Brain microvascular endothelial cell (primary cell): ENCODE measurements at places on chromosomes 13 and 19.

DNA sequence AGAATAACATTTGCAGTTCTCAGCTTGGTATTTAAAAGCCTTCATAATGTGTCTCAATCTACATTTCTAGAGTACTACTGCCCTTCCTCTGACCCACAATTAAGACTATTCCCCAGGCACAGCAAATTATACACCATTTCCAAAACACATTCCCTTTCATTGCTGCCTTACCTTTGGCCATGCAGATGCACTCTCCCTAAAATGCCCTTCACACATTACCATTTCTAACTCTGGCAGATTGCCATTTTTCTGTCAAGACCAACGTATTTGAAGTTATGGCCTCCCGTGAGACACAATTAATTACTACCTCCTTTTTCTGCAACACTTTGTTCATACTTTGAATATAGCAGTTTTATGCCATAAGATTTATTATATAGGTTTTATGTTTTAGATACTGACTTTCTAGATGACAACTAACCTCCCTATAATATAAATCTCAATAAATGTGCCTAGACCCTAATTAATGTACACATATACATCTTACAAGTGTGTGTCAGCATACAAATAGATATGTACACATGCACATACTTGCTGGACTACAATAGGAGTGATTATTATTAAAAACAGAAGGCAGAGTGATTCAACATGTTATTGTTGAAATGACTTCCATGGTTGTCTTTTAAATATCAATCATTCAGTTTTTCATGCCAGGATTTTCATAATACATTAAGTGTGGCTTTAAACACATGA is 2902.5 kb downstream of the PCDH9 start:
- no peak for DNase-seq

GRCh38 chr19:1302533-1303239 is 17.0 kb downstream of the EFNA2 start:
- DNase-seq = no peak

DNA sequence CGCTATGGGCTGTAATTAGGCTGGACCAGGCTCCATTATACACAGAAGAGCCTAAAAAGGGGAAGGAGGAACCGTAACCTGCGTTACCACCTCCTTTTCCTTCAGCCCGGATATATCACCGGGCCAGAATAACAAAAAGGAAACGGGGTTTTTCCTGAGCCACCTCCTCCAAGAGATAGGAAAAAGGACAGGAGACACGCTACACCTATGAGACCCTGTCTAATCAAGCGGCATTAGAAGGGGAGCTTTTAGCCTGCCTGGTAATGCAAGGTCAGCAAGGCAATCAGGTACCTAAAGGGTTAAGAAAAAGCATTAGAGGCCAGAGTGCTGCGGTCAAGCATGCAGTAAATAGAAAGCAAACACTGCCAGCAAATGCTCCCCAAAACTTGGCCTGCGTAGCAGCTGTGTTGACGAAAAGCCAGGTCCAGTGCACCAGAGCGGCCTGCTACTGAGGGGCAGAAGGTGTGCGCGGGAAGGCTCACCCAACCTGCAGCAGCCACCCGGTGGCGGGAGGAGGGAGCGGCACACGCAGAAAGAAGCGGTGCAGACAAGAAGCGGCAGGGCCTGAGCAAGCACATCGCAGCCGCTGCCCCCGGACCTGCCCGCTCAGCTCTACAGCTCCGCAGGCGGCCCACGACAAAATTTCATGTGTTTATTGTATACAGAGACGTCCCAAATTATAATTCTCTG is 1466.1 kb downstream of the UQCRFS1 start:
- DNase-seq = peak; percentile 9

DNA sequence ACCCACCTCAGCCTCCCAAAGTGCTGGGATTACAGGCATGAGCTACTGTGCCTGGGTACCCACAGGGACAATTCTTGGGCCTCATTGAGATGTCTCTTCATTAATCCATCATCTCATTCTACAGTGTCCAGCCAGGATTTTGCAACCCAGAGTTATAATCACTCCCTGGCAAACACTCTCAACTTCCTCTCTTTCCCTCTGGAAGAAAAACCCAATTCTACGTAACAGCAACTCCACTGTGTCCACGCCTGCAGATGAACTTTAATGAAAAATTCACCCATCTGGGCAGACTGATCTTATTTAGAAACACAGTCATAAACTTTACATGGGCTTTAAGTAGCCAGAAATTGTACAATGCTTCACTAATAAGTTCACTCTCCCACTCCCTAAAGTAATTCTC is 90.1 kb upstream of the ABCC4 start:
- DNase-seq = no peak

DNA sequence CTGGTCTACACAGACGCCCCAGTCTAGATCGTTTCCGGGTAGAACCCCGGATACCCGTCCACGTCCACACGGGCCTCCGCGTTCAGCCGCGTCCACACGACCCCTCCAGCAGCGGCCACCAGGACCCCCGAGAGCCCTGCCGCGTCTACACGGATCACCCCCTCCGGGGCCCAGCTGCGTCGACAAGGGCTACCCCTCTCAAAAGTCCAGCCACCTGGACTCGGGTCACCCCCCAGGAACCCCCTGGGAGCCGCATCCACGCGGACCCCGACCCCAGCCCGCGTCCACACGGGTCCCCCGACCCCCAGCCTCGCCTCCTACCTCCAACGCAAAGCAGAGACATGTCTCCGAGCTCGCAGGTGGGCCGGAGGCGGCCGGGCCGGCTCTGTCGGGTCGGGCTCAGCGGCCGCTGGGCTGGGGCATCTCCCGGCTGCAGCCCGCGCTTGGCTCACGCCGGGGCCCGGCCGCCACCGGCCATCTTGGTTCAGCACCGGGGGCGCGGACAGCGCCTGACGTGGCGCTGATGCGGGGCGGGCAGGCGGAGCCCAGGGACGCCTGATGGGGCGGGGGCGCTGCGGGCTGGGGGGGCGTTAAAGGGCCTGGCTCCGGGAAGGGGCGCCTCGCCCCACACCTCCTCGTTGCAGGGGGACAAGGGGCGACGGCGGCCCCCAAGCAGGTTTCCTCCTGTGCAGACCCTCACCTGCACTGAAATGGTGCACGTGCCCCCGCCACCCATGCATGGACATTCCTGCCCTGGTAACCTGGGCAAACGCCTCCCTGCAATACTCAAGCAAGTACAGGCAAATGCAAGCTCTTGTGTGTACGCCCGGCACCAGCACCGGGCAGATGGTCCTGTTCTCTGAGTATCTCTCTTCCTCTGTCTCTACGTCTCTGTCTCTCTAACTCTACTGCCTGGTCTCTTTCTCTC is at the start of gene UNC13A:
TSS of gene UNC13A (minus strand) at position 498 of the 928 bp plus-strand sequence. CDS start at position 343, 155 bp downstream.
- peak; percentile 33 for DNase-seq

DNA sequence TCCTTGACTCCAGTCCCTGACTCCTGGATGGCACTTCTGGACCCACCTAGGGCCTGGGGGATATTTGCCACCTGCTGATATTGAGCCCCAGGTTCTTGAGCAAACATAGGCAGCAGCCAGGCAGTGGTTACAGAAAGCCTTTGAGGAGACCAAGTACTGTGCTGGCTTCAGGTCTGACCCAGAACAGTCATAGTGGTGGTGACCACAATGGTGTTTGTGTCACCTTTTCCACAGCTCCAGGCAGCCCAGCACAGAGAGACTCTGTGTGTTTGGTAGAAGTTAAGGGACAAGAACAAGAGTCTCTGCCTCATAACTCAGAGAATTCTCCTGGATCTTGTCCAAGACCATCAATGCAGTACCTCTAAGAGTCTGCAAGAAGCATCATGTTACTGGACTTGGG is 14.6 kb upstream of the CLC start:
- no peak for DNase-seq

DNA sequence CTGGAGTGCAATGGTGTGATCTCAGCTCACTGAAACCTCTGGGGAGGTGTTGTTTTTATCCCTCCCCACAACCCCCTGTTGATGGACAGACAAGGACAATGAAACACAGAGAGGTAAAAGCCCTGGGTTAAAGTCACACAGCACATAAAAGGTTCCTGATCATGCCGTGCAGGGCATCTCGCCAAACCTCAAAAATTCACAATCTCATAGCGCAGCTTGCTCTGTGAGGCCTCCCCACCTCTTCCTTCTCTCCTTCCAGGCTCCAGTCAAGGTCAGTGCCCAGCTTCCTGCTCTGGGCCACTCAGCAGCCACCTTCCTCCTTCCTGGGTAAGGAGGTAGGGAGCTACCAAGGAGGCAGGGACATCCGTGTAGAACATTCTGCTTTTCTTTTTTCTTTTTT is 2.3 kb downstream of the FUT2 start:
- peak; percentile 53 for DNase-seq

- DNase-seq = no peak
Measured at GRCh38 chr19:32068793-32069192, 276.6 kb upstream of the ZNF507 start.

DNA sequence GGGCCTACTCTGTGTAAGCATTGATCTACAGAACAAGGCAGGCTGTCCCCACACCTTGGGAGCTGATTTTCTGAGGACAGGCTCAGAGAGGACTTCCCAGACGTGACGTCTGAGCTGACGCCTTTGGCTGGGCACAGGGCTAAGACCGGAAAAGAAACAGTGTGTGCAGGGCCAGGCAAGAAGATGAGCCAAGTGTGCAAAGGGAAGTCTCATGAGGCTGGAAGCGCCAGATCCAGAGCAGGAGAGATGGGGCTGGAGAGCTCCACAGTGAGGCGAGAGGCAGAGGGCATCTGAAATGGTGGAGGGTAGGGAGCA is 12.7 kb downstream of the IGLON5 start:
- no peak for DNase-seq

DNA sequence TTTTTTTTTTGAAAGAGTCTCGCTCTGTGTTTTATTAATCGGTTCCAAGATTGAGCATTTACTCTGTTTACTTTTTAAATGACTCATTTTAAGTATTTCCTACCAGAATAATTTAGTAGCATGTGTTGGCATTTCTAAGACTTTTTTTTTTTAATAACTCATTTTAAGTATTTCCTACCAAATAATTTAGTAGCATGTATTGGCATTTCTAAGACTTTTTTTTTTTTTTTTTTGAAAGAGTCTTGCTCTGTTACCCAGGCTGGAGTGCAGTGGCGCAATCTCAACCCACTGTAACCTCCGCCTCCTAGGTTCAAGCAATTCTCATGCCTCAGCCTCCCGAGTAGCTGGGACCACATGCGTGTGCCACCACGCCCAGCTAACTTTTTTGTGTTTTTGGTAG is 13.1 kb downstream of the SETDB2 start:
- DNase-seq = no peak

DNA sequence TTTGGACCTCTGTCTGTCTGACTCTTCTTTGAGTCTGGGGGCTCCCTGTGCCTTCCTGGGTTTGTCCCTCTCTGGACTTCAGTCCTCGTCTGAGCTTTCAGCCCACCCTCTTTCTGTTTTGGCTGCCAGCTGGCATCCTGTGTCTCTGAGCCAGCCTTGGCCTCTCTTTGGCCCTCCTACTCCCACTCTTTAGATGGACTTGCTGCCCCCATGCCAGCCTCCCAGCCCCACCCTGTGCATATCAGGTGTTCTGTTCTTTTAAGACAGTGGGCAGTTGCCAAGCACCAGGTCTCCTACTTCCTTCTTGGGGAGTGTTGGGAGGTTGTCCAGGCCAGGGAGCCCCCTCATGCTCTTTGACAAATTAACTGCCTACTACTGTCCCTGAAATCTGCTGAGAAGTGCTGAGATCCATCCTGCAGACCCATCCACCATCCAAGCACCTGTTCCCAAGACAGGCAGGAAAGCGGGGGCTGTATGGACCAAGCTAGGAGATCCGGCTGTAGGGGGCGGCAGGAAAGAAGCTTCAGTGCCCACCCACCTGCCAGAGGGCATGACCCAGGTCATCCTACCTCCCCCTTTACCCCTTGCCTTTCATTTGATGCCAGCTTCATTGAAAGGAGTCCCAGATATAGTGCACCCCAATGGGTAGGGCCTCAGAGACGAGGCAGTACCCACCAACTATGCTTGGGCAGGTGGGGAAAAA is 9.6 kb downstream of the CIC start:
- no peak for DNase-seq

DNA sequence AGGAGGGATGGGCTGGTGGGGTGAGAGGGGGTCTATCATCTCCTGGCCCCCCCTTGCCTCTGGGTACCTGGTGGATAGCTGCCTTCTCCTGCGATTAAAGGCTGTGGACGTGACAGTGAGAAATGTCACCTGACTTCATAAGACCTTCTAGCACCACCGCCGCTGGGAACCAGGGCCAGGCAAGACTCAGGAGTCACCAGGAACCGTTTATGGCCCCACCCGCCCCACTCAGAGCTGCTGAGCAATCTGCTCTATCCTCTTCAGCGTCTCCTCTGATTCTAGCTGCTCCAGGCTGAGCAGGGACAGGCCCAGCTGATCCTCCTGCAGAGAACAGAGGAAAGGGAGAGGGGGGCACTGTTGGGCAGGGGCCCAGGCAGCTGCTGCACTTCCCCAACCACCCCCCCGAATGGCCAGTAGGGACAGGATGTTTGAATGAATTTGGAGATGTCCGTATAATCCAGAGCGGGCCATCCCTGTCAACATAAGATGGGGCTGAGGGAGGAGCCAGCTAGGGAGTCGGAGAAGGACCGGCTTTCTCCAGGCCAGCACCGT is 10.9 kb downstream of the KLC3 start:
- DNase-seq = no peak

DNA sequence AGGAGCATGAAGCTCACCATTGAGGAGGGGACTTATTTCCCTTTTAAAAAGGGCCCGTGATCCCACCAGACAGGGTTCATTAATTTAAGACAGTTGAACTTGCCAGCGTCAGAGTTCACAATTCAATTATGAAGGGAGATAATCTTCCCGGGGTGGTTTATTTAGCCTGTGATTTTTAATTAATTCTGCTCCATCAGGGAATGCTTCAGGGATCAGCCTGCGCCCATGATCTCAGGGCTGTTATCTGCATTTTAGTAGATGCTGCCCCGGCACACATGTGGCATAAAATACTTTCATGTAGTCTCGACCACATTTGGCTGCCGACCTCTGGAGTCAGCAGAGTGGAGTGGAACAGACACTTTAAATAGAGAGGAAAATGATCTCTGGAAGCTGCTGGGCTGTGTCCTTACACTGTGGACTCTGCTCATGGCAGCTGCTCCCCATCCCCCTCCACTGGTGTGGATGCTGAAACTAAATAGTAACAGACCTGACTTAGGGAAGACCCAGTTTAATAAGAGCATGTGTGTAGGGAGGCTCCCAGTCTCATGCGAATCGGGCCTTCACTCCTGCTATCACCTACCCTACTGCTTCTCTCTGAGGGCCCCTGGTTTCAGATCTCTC is 256.9 kb downstream of the TEX29 start:
- DNase-seq = no peak

- DNase-seq = no peak
Measured at GRCh38 chr13:66430269-66430668, 799.9 kb downstream of the PCDH9 start.

GRCh38 chr19:35921012-35921411 is 12.9 kb upstream of the TYROBP start:
- no peak for DNase-seq

DNA sequence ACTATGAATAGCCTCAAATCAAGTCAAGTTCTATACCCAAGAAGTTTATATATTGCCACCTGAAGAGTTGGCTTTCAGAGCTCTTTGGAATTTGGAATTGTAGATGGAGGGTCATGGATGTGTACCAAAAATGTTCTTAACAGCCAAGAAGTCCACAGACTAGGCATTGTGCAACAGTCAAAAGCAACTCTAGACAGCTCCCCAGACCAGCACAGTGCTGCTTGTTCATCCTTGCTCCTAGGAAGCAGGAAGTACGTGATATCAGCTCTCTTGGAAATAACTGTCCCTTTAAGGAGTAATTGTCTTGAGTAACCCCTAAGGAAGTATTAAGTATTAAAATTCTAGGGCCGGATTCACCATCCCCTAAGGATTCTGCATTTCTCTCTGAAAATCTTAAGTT is 30.7 kb upstream of the IL17D start:
- DNase-seq = no peak
